ENCODE measurements at places on chromosomes 1 and 21.

DNA sequence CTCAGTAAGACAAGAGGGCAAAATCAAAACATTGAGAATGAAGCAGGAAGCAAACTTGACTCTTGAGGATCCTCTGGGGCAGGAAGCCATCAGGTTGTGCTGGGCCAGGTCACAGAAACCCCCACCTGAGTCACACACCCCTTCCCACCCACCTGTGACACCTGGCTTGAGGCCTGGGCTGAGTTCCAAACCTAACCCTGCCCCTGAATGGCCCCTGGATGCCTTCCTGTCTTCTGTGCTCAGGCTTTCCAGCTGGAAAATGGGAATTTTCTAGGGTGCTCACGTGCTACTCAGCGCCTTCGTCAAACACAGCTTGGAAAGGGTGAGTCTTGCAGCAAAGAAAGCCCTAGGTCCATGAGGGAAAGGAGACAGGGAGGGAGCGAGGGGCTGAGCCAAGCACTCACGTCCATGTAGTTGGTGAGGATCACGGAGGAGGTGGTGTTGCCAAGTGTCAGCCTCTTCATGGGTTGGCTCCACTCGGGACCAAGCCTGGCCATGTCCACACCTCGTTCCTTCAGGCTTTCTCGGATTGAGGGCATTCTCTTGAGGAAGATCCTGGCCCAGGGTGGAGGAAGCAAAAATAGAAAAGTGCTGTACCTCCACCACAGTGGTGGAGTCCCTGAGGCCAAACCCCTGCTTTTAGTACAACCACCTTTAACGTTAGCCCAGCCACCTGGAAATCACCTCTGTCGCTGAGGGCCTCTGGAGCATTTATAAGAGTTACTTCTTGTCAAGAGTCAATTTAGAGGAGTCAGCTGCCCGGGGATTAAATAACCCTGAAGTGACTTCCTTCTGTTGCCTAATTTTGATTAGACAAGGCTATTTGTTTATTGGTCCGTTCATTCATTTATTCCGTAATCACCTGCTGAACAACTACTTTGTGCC, 4.3 kb downstream of the REN start:
- no peak for DNase-seq

DNA sequence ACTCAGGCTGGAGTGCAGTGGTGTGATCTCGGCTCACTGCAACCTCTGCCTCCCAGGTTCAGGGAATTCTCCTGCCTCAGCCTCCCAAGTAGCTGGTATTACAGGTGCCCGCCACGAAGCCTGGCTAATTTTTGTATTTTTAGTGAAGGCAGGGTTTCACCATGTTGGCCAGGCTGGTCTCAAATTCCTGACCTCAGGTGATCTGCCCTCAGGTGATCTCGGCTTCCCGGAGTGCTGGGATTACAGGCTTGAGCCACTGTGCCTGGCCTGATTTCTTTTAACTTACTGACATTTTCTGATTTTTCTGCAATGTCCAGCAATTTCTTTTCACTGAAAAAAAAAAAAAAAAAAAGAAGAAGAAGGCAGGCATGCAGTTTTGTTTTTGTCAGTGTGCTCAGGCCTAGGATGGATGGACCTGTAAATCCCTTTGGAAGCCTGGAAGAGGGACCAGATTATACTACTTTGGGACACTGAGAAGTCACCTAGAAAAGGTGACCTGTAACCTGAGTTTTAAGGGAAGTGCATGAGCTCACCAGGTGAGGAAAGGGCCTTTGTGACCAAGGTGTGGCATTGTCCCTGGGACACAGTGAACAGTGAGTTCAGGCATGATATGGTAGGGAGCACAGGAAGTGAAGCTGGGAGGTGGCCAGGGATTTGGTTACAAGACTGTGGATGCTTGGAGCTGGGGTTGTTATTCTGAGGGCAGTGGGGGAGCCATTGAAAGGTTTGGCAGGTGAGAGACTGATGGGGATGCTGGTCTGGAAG, 2.7 kb upstream of the TMEM61 start:
- no peak for DNase-seq

- DNase-seq, result peak; percentile 14
Measured at GRCh38 chr1:210292231-210292871, 36.4 kb upstream of the HHAT start.

DNA sequence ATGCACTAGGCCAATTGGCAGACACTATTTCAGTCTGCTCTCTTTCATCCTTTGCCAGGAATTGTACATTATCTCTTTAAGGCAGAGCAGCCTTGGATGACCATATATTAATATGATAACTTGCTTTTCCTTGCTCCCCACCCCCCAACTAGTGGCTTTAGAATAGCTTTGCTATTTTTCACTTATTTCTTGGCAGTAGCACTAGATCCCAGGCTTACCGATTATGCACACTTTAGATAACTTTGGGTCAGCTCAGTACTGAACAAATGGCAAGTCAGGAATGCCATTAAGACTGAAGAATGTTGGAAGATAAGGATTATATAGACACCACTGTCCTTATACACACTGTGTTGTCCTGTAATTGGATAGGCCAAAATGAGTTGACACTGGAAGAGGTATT, 146.4 kb downstream of the FGGY start:
- no peak for DNase-seq

GRCh38 chr1:152067929-152068328, 20.9 kb downstream of the TCHHL1 start:
- no peak for DNase-seq

- no peak for DNase-seq
Measured at GRCh38 chr1:204670152-204670927, 15.2 kb downstream of the LRRN2 start.

DNA sequence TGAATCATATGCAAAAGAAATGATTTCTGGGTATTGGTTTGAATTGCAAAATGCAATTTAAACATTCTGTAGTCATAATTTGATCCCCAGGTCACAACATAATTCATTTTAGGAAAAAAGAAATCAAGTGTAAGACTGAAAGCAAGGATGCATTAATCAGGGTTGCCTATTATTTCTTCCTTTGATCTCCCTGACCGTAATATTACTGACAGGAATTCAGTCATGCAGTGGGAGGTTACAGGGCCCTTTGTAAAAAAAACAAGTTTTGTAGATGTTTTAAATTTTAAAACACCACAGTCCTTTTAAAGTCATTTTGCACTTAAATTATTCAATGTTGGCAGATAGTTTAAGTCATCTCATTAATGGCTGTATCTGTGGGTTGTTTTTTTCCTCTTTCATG, 263.0 kb upstream of the NCAM2 start:
- DNase-seq, result no peak
